ENCODE measurements at places on chromosomes 2 and 18. TPM values are rescaled to one million over a fixed set of nuclear protein-coding genes. Genes with fewer than 3 reads are reported as not detected.

ANKRD30BL gene
- total RNA-seq, result not detected

AQP12B gene
- total RNA-seq, result not detected

DNAJC27 gene
- total RNA-seq, result 22.0 TPM

CYP27C1 gene
- not detected for total RNA-seq

COLEC12 gene
- 0.35 TPM for total RNA-seq

COLEC11 gene
- not detected for total RNA-seq

ABCA12 gene
- not detected for total RNA-seq

FBXO36 gene
- 0.51 TPM for total RNA-seq

SPDYA gene
- total RNA-seq, result 4.6 TPM
